ENCODE measurements at places on chromosomes 16 and 17.
A peak's percentile ranks its signal among the peaks of the same experiment; 100 is the strongest.

GRCh38 chr16:3553138-3553923 lies 23.9 kb downstream of the NLRC3 start:
- no peak for DNase-seq

DNA sequence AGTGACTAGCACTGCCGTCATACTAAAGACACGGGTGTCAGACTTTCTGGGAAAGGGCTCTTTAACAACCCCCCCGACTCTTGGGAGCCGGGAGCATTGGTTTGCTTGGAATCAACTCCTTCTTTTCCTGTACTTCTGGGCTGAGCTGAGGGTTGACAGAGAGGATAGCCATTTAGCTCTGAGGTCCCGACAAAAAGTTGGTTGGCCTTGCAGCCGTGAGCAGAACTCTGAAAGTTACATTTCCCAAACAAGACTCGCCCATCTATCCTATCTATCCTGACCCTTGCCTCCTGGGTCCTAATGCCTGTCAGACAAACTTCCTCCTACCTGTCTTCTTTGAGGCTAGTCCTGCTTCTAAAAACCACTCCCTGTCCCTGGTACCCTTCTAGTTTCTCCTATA lies 460.8 kb upstream of the TOM1L1 start:
- no peak for DNase-seq

DNA sequence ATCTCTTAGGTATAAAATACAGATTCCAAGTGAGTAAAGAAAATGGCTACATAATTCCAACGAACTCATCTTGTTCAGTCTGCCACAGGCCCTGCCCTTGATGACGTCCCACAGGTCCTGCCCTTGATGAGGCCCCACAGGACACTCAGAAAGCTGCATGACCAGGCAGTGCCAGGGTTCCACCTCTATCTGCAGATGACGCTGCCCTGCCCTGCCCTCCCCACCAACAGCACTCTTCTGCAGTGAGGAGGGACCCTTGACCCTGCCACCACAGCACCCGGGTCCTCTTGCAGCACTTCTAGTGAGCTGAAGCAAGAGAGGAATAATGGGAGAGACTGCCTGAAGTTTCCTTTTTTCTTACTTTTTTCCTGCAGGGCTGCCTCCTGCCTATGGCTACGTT lies 118.4 kb downstream of the VPS53 start:
- no peak for DNase-seq

DNA sequence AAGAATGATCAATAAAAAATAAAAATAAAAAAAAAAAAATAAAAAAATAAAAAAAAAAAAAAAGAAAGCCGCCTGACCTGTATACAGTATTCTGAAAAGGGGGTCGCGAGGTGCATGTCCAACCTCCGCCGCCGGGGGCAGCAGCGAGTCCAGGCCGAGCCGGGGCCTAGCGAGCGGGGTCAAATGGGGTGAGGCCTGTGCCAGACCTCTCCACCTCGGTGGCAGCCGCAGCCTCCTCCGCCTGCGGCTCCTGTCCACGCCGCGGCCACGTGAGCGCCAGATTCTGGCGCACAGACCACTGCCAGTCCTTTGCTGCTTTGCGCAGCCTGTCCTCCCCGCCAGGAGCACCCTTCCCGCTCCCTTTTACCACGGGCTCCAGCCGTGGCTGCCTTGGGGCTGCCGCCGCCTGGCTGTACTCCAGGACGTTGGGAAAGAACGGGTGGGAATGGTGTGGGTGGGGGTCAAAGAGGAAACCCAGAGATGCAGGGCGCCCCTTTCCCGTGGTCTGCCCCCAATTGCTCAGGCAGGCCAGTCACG lies 2.4 kb upstream of the BCKDK start:
- peak; percentile 82 for DNase-seq

DNA sequence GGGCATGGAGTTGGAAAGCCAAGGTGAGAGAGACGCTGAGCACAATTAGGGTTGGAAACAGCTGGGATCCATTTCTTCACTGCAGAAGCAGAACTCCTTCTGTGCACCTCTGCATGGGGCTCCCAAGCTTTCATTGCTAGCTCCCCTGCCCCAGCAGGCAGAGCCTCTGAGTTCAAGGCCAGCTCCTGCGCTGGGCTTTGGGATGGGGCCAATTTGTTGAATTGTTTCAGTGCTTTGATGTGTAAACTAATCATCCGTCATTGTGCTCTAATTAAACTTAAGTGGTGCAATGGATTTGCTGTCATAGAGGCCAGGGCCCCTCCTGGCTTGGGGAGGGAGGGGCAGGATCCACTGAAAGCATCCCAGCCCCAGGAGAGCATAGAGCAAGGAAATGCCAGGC lies 13.5 kb upstream of the LYRM9 start:
- DNase-seq = no peak

DNA sequence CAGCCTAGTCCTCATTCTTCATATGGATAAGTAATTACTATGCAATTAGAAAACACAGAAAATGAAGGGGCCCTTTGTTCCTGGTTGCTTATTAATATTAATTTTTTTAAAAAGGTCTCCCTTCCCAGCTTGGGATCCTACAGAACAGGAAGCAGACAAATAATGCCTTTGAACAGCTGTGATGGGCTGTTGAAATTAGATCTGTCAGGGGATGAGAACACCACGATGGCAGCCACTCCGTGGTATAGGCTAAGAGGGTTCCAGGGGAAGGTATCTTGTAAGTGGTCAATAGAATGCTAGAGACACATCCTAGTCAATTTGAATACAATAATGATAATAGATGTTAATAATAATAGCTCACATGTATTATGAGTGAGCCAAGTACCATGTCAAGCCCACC lies 83.1 kb downstream of the CCDC182 start:
- no peak for DNase-seq

DNA sequence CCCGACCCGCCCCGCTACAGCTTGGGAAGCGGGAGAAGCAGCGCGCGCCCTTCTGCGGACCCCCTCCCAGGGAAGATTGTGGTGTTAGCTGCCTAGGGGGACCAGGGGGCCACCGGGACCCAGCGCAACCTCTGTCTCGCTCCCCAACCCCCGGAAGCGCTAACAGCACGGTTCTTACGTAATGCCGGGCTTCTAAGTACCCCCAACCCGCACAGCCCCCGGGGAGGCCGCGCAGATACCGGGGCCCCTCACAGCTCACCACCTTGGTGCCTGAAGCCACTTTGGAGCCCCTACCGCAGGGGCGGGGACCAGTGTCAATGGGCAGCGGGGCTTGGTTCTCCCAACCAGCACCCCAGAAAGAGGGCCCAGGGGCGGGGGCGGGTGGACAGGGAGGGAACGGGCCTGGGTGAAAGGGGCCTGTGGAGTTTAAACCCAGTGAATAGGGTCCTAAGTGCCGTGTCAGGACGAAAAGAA lies 348 bp downstream of the MPP2 start:
- DNase-seq = no peak

DNA sequence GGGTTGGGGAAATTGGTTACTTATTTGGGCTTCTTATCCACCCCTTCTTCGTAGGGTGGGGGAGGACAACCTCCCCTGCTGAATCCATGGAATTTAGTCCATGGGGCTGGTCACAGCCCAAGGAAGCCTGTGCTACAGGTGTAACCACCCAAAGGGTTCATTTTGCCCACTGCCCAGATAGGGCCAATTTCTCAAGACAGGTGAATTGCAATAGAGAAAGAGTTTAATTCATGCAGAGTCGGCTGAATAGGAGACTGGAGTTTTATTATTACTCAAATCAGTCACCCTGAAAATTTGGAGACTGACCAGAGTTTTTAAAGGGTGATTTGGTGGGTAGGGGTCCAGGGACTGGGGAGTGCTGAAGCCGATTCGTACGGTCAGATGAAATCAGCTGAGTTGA lies 101.5 kb upstream of the HS3ST2 start:
- DNase-seq = no peak

DNA sequence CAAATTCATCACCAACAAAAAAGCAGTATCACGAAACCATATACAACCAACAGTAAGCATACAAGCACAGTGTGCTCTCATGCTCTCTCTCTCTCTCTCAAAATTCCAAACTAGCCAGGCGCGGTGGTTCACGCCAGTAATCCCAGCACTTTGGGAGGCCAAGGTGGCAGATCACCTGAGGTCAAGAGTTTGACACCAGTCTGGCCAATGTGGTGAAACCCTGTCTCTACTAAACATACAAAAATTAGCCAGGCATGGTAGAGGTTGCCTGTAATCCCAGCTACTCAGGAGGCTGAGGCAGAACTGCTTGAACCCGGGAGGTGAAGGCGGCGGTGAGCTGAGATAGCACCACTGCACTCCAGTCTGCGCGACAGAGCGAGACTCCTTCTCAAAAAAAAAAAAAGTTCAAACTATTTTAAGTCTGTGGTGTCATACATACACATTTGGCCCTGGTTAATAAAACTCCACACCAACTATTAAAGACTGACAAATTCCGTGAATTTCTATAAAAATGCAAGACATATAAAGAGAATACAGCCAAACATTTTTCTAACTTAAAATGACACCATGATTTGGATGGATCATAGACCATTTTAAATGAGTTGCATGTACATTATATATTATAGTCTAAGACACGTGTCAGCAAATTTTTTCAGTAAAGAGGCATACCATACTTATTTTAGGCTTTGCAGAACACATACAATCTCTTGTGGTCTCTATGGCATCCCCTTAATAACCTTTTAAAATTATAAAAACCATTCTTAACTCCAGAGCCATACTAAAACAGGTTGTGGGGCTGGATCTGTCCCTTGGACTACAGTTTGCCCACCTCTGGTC lies 30.9 kb downstream of the GLG1 start:
- no peak for DNase-seq

DNA sequence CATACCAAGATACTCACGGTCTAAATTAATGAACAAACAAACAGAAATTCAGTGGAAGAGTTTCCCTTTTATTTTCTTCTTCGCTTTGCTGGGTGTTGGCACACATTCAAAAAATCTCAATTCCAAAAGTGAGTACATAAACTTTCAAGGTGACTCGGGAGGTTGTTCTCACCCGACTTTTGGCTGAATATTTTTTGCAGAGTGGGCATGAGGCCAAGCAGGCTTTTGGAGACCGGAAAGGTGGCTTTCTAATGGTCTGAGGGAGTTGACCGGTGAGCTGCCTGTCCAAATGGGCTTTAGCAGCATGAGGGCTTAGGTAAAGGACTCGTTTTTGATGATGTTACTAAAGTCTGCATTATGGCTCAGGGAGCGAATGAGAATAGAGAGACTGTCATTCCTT lies 318.7 kb downstream of the CPPED1 start:
- no peak for DNase-seq

- DNase-seq = no peak
Measured at GRCh38 chr16:3520413-3520812, 19.6 kb downstream of the CLUAP1 start.

DNA sequence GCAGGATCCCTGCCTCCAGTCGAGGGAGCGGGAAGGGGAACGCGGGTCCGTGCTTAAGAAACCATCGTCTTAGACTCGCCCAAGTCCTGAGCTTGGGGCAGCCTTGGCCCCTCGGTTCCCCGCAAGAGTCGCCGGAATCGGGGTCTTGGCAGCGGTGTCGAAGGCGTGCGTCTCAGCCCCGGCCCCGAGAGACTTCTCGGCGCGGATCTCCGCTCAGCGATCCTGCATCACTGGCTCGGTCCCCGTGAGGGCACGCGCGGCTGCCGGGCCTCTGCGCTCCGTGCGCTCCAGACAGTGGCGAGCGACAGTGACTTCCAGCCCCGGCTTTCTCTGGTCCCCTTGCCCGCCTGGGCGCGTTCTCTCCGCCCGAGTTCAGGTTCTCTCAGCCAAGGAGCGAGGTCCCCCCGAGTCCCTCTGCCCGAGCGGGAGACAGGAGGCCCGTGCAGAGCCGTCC lies 380 bp downstream of the HS3ST3A1 start:
- DNase-seq = no peak

DNA sequence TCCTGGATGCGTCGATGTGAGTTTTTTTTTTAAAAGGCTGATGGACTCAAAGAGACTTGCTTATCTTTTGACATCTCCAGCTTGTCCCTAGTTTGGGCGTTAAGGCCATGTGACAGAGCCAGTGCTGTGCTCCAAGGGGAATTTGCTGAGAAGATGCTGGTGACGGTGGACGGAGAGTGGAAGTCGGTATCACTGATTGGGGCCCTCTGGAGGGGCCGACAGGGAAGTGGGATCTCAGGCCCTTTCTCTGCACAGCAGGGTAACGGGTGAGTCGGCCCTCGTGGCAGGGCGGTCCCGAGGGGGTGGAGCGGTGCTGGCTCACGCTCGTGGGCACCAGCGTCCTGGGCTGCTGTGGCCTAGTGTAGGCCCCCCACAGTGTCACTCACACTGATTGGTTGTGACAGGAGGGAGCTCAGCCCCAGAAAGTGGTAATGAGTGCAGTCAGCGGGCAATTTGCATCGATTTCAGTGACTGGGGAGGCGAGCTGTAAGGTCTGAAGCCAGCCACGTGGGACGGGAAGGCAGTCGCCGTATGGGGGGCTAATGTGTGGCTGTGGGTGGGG lies 91.3 kb downstream of the TBC1D16 start:
- DNase-seq = no peak

GRCh38 chr16:51009813-51010212 lies 141.3 kb downstream of the SALL1 start:
- no peak for DNase-seq

DNA sequence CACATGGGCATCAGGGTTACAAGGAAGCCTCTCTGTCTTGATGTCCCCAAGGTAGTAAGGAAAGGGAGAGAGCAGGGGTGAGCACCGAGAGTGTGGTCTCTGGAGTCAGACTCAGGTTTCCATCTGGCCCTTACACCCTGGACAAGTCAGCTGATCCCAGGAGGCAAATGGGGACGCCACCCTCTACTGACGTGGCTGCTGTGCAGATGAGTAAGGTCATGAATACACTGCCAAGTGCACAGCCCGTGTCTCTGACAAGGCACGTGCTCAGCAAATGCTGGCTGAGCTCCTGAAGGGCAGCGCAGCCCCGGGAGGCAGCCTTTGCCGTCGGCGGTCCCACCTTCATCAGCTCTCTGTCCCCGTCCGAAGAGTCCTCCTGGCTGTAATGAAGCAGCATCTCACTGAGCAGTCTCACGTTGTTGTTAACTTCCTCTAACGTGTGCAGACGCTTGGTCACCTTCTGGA lies 19.4 kb downstream of the GGA3 start:
- DNase-seq = no peak

DNA sequence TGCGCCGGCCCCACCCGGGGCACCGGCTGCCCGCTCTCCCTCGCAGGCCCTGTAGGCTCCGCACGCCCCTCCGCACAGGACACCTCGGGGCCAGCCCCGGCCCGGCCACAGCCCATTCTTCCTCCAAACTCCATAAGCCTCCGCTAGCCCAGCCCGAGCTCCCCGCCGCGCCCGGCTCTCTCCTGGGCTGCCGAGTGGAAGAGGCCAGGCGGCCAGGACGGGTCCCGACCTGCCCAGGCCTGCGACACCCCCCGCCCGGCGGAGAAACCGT lies 397 bp downstream of the NCOR1 start:
- peak; percentile 52 for DNase-seq

GRCh38 chr16:58684354-58685083 lies at the start of gene SLC38A7:
TSS of gene SLC38A7 (minus strand) at chr16:58684770. CDS start at chr16:58680126, 4,644 bp downstream.
- peak; percentile 93 for DNase-seq

GRCh38 chr17:27532269-27533263 lies 76.3 kb downstream of the KSR1 start:
- no peak for DNase-seq

GRCh38 chr16:85042606-85043005 lies 15.0 kb downstream of the KIAA0513 start:
- no peak for DNase-seq
